ENCODE measurements at places on chromosomes 2 and 18.

DNA sequence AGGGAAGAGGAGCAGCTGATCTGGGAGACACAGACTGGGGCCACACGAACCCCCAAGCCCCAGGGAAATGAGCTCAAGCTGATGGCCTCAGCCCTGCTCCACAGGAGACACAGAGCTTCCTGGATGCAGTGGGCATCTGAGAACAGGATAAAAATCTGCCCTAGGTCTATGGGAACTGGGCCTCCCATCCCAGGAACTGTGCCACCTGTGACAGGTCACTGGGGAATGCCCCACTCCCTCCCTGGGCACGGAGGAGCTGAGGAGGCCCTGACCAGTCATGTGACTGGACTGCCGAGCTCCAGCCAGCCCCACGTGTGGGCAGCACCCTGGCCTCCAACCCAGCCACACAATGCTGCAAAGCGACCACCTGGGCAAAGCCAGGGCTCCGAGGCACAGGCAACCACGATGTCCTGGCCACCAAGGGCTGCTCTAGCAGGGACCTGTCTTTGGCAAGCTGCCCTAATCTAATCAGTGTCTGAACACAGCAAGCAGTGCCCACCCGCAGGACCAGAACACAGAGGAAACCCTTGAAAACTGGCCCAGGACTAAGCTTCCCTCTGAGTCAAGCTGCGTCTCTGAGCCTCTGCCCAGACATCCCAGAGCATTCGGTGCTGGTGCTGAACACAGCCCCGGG, 57.8 kb upstream of the ID2 start:
- no peak for DNase-seq

- no peak for DNase-seq
Measured at GRCh38 chr18:37532917-37533316, 32.7 kb downstream of the CELF4 start.

GRCh38 chr2:197080578-197081216, 154.2 kb upstream of the PGAP1 start:
- no peak for DNase-seq

DNA sequence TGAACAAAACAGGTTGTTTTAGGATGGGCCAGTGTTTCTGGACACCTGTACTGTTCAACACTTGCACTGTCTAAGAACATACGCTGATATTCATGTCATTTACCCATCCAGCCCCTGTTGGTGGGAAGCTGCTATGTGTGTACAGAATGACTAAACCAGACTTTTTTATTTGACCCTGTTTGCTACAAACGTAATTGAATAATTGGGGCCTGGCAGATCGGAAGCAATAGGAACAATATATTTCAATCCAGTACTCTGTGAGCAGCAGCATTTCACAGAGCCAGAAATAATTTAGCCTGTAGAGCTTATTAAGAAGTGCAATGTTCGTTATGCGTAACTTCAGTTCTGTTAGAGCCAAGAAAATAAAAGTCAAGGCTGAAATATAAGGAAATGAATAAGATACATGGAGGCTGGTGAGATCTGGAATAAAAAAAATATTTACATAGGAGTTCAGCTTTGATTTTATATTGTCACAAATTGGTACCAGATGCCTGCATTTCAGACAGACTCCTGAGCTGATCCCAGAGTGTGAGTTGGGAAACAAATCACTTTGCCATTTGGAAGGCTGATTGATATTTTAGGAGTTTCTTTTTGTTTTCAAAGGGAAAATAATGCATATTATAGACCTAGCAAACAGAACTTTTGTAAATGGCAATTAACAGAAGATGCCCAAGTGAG, 19.7 kb downstream of the CABLES1 start:
- DNase-seq = peak; percentile 71

DNA sequence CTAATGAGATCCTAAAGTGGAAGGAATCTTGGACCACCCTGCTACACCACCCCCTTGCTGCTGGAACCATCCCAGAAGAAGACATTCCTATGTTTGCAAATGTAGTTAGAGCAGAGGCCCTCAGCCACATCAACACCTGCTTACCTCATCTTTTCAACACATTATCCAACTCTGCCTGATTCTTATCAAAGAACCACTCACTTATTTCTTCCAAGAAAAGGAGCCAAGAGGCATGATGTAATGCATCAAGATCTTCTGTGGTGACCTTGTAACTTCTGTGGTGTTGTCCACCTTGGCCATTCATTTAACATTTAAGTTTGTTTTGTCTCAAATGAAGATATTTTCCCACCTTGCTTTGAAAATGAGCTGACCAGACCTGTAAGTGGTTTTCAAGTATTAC, 338.1 kb downstream of the CTNNA2 start:
- no peak for DNase-seq

- DNase-seq = no peak
Measured at GRCh38 chr18:39636931-39637330, 2071.3 kb upstream of the CELF4 start.

DNA sequence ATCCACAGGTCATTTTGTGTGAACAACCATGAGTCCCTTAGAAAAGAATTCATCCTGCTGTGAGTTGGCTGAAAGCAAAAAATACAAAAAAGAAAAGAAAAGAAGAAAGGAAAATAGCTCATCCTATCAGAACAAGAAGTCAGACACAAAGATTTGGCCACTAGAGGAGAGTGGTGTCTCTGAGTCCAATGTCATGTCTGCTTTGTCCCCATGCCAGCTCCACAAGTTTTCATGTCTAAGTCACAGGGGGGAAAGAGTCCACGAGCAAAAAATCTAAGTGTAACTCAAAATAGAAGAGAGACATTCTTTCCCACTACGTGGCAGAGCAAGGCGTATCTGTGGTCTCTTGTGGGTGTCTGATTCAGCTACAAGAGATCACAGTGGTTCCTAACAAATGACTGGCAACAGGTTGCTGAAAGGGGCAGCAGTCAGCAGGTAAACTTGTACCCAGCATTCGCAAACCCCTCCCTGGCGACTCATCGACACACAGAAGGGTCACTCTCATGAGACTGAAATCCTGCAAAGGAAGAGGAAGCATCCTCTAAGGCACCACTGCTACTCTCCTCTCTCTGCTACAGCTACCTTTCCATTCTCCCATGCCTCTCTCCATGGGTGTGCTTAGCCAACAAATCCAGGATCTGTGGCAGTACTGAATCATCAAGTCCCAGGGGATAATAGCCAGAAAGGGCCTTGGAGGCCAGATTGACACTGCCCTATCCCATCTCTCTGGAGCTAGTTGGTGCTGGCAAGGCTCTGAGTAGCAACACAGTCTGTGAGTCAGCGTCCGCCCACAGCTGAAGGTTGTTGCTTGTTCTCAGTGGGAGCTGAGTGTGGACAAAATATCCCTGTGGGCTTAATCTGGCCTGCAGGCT, 123.0 kb upstream of the SLC39A10 start:
- peak; percentile 86 for DNase-seq

GRCh38 chr2:204445149-204445548, 100.1 kb upstream of the PARD3B start:
- no peak for DNase-seq

GRCh38 chr18:57094175-57094574, 52.7 kb upstream of the BOD1L2 start:
- DNase-seq = no peak

DNA sequence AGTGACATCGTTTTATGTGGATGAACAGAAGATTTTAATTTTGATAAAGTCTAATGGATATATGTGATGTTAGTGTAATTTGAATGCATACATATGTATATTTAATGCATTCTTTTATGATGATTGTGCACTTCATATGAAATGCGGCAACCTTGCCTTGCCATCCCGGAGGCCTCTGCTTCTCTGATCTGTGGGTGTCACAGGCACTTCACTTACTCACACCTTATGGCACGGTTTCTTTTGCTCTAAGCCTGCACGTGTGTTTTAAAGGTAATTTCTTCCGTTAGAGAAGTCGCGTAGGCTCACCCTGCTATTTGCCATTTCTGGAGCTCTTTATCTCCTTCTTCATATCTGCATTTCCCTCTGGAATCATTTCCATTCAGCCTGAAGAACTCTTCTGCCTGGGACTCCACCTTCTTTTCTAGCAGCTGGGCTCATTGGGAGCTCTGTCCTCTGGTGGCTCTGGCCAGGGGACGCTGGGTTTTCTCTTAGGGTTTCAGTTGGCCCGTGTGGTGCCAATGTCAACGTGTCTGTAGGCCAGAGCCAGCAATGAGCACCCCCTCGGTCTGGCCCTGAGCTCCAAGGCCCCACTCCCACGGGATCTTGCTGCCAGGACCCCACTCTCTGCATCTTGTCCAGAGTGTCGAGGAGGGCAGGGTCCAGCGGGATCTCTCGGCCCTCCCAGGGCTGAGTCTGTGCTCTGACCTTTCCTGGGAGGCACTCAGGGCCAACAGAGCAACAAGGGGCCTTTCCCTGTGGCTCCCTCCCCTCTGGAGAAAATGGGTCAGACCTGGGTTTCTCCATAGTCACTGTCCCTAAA, 97.3 kb downstream of the RTP5 start:
- no peak for DNase-seq

GRCh38 chr2:20366672-20367116, 16.1 kb upstream of the PUM2 start:
- no peak for DNase-seq

DNA sequence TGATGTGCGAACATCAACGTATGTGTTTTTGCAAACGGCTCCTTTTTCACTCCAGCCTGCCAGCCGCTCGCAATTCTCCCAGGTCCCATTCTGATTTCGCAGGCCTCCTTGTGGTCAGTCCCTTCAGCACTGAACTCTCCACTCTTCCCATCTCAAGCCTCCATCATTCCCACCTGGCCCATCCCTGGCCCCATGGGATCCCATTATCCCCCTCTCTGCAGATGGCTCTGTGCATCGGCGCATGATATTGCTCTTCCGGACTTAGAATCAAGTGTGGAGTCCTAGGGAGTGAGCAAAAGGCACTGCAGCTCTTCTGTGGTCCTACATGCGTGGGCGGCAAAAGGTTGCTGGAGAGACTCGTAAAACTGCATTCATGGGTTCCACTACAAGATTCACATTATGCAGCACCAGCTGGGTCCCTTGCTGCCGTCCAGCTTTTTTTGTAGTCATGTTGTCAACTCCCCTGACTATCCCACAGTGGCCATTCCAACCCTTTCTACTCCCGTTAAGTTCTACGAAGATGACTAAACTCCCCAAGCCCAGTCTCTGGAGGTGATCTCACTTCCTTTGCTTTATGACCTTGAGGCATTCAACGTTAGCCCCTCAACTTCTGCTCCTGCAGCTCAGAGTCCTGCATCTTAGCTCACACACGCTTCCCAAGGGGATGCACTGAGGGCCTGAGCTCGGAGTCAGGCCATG, 125.3 kb upstream of the NRP2 start:
- DNase-seq = no peak

DNA sequence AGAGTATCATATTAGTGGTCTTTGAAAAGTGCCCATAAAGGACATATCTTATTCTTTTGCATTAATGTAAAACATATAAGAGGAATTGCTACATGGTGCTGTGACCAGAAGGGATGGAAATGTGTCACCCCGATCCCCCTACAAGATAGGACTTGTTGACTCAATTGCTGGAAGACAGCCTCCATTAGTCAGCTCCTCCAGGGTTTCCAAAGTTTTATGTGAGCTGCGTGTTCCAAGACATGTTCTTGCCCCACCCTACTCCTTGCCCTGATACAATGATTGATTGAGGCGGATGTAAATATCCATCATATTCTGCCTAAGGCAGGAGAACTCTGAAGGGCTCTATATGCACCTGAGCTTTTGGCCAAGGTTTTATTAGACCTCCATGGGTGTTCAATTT, 541.0 kb upstream of the ZEB2 start:
- no peak for DNase-seq

DNA sequence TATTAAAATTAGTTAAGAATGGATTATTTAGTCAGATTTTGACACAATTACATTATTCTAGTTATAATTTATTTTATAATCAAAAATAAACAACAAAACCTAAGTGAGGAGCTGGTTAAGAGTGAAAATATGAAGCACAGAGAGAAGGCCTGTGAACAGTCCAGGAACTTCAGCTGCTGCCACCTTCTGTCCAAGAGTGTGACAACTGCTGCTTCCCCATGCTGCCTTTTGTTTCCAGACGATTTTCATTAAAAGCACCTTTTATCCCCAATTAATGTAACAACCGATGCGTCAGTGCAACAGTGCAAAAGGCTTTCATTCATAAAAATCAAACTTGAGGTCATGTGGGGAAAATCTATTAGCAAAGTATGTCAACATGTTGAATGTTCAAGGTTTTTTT, 363.6 kb downstream of the CTNNA2 start:
- no peak for DNase-seq

GRCh38 chr2:144605231-144605840, 85.4 kb upstream of the ZEB2 start:
- no peak for DNase-seq
